ENCODE measurements at places on chromosomes 13 and 19.

- DNase-seq, result no peak
Measured at GRCh38 chr13:38539632-38540031, 147.2 kb upstream of the FREM2 start.

GRCh38 chr19:782185-782877, 14.9 kb upstream of the PTBP1 start:
- DNase-seq, result no peak

DNA sequence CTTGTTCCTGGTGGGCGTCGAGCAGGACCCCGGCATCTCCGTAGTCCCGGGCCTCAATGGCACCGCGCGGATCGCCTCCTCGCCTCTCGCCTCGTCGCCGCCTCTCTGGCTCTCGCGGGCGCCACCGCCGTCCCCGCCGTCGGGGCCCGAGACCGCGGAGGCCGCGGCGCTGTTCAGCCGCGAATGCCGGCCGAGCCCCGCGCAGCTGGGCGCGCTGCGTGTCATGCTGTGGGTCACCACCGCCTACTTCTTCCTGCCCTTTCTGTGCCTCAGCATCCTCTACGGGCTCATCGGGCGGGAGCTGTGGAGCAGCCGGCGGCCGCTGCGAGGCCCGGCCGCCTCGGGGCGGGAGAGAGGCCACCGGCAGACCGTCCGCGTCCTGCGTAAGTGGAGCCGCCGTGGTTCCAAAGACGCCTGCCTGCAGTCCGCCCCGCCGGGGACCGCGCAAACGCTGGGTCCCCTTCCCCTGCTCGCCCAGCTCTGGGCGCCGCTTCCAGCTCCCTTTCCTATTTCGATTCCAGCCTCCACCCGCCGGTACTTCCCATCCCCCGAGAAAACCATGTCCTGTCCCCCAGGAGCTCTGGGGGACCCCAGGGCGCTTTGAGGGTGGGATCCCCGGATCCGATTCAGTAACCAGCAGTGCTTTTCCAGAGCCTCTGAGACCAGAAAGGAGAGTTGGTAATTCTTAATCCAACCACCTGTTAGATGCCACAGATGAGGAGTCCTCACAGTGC, 885 bp downstream of the MLNR start:
- DNase-seq, result no peak

DNA sequence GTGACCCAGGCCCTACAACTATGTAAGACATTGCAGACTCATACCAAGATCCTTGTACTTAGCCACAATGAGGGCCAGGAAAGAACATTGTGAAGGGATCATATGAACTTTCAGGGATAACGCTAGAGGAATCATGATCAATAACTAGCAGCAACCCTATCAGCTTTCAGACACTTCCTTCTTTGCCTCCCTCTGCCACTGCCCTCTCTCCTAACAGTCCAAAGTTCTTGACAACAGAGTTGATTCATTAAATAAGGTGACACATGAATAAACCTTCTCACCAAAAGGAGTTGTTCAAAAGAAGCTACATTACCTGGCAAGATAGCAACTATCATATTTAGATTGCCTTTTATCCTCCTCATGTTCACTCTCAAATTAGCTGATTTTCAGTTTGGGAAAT, 272.2 kb upstream of the DACH1 start:
- DNase-seq, result no peak

DNA sequence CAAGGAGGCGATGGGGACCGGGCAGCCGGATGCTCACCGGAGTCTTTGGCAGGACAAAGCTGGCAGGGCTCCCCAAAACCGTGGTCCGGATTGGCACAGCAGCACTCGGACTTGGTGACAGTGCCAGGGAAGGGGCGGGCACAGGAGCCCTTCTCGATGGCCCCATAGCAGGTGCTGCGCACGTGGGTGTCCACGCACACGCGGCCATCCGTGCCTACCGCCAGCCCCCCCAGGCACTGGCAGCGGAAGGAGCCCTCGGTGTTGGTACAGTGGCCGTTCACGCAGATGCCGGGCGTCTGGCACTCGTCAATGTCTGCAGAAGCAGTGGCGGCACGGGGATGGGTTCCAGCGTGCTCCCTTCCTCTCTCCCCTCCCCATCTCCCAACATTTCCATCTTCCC, 17.9 kb downstream of the FBN3 start:
- DNase-seq, result no peak

DNA sequence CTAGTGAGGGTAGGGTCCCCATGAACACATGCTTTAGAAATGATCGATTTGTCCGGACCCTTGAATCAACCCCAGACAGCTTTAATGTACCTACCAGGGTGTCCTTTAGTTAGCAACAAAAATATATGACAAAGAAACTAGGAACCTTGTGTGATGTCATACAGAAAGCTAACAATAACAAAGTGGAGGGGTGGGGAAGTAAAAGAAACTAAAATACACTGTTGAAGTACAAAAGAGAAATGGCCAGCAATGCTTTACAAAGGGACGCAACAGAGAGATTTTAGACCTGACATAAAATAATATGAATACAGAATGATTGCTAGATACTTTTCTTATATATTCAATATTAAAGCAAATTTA, 40.0 kb downstream of the DZIP1 start:
- no peak for DNase-seq

DNA sequence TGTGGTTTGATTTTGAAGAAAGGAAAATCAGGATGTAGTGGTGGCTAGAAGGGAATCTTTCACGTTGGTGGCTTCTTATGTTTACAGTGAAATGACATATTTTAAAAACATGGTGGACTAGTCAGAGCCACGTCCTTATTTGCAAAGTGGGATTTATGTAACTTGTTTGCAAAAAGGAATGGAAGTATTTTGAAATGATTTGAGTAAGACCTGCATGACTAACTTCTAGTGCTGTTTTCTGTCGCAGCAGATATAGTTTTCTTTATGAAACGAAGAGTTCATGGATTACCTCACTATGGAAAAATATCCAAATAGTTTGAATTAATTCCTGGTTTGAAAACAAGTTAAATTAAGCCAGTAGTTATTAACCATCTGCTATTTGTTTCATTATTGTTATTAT, 476.5 kb downstream of the MYO16 start:
- DNase-seq, result no peak

DNA sequence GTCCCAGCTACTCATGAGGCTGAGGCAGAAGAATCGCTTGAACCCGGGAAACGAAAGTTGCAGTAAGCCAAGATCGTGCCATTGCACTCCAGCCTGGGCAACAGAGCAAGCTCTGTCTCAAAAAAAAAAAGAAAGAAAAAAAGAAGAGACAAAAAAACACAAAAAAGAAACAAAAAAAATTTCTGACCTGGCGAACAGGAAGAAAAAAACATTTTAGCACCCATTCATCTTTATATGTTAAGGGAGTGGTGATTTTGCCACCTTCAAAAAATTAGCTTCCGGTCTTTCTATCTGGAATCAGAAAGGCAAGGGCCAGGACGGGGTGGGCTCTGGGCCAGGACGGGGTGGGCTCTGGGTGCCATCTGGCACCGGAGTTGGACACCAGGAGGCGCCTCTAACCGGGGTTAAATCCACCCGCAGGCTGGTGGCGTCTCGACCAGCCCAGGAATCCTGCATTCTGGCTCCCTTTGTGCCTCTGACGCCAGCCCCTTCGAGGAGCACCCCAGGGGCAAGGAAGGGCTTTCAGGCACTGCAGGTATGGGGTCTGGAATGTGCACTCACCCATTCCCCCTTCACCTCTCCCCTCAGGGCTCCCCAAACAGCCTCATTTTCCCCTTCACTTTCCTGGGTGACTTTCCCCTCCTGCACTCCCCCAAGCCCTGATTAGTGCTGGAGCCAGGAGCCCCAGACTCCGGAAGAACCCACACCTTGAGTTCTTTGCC, 10.4 kb upstream of the ZSWIM4 start:
- peak; percentile 62 for DNase-seq

GRCh38 chr13:92510416-92510815, 716.2 kb upstream of the GPC6 start:
- no peak for DNase-seq

DNA sequence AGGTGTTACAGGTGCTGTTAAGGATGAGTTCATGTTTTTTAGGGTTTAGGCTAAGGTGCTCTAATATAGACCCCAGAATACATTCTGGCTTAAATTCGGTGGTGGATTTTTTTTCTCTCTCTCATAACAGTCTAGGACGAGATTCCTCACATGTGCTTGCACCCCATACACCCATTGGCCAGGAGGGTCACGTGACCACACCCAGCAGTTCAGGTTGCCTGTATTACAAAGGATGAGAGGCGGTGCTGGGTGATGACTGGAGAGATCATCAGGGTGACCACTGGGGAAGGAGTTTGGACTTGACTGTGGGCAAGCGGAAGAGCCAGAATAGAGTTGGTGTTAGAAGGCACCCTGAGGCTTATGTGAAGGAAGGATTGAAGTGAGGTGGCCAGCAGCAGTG, 27.7 kb downstream of the PPP2R1A start:
- DNase-seq, result no peak

- peak; percentile 16 for DNase-seq
Measured at GRCh38 chr19:36604656-36605100, 435 bp upstream of the ZNF382 start.

- DNase-seq, result no peak
Measured at GRCh38 chr13:113411216-113412023, 41.9 kb downstream of the ADPRHL1 start.

- DNase-seq, result no peak
Measured at GRCh38 chr19:38213911-38214625, 10.0 kb downstream of the DPF1 start.

DNA sequence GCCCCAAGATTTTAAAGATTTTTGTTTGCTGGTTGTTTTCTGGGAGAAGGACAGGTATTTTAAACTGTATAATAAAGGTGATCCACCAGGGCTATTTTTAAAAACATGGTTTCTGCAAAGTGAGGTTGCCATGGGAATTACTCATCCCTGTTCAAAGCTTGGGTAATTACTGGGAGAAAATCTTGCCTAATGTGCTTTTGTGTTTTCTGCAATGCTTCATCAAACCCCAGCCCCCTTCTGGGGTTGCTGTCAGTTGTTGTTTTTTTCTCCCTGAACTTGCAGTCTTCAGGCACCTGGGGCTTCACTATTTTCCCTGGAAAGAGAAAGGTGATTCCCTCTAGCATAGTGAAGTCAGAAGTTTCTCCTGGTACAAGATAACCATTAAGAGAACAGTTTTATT, 277.2 kb downstream of the NALCN start:
- no peak for DNase-seq

GRCh38 chr13:43389983-43390382, 366.6 kb downstream of the DNAJC15 start:
- DNase-seq, result no peak

DNA sequence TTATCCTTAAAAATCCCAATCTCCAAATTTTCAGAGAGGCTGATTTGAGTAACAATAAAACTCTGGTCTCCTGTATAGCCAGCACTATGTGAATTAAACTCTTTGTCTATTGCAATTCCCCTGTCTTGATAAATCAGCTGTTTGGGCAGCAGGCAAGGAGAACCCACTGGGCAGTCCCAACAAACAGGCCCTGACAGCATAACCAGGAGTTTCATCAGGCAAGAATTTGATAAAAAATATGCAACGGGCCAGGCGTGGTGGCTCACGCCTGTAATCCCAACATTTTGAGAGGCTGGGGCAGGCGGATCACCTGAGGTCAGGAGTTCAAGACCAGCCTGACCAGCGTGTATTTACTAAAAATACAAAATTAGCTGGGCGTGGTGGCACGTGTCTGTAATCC, 42.1 kb downstream of the STK24 start:
- no peak for DNase-seq

- DNase-seq, result no peak
Measured at GRCh38 chr19:6014551-6015135, 36.7 kb upstream of the RANBP3 start.

GRCh38 chr19:21023901-21024300, 3.4 kb downstream of the ZNF430 start:
- DNase-seq, result no peak

DNA sequence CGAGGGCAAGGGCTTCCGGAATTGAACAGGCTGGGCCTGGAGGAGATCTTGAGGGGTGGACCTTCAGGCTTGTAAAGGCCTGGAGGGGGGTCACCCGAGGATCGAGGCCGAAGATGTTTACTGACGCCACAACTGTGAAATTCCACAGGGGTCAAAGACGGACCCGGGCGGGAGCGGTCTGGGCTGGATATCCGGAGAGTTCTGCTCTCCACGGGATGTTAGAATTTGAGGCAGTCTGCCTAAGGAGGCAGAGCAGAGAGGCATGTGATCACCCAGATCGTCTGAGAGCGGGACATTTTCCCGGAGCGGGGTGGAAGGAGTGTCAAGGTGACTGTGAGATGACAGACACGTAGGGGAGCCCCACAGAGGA, 13.2 kb downstream of the KLHL26 start:
- peak; percentile 69 for DNase-seq

DNA sequence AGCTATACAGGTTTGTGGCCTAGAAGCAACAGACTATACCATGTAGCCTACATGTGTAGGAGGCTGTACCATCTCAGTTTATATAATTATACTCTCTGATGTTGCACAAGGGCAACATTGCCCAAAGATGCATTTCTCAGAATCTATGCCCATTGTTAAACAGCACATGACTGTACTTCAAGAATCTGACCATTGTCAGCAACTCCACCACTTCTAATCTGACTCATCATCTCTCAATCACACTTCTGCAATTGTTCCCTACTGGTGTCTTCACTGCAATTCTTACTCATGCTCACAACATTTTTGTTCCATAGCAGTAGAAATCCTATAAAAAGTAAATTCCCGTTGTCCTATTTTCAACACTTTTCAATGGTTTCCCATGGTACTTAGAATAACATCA, 63.9 kb upstream of the ATXN8OS start:
- DNase-seq, result no peak

- DNase-seq, result peak; percentile 94
Measured at GRCh38 chr19:55086730-55087541, 11.3 kb downstream of the EPS8L1 start.

- DNase-seq, result no peak
Measured at GRCh38 chr13:113746143-113746525, 12.9 kb upstream of the TMEM255B start.

DNA sequence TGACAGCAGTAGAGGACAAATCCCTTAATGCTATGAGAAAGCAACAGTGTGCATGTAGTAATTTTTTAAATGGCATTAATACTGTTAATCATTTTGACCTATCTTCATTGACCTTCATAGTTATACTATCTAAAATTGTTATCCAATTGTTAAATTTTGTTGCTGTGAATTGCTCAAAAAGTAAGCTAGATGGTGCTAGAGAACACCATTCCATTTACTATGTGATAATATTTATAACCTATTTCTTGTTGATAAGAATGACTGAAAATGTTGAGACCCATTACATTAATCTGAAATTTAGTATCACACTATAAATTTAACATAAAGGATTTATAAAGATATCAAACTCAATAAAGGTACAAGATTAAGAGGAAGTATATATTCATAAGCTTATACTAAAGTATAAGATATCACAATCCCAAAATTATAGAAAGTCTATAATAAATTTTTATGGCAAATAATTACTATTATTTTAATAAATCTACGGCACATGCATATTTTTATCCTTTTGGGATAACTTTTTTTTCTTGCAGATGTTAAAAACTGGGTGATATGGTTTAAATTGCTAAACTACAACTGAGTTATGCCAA, 1573.3 kb downstream of the PCDH9 start:
- DNase-seq, result no peak
